ENCODE measurements at places on chromosomes 16 and 17. TPM values are rescaled to one million over a fixed set of nuclear protein-coding genes. Genes with fewer than 3 reads are reported as not detected.

MEIOC gene
- 0.47 TPM for total RNA-seq

ZG16 gene
- total RNA-seq: not detected

ANKFN1 gene
- 4.4 TPM for total RNA-seq

TPSG1 gene
- total RNA-seq: not detected

HID1 gene
- total RNA-seq: 13.7 TPM

CPD gene
- total RNA-seq: 60.4 TPM

SARM1 gene
- total RNA-seq: 17.8 TPM

C17orf107 gene
- total RNA-seq: 6.9 TPM

TBC1D3L gene
- 0.78 TPM for total RNA-seq

LRRC36 gene
- total RNA-seq: 1.4 TPM

HOXB2 gene
- total RNA-seq: 0.16 TPM

CCDC40 gene
- total RNA-seq: 5.0 TPM

KNOP1 gene
- total RNA-seq: 20.1 TPM

ANKS3 gene
- 19.8 TPM for total RNA-seq

JPH3 gene
- 56.0 TPM for total RNA-seq

NME4 gene
- 15.4 TPM for total RNA-seq

GGNBP2 gene
- total RNA-seq: 60.7 TPM

CLEC19A gene
- not detected for total RNA-seq

SYCE1L gene
- total RNA-seq: not detected

AOC3 gene
- total RNA-seq: 0.16 TPM

ADORA2B gene
- total RNA-seq: 3.6 TPM

KRT222 gene
- total RNA-seq: 3.6 TPM

CD300H gene
- not detected for total RNA-seq

CLEC18B gene
- 1.1 TPM for total RNA-seq

TP53TG3 gene
- not detected for total RNA-seq

RASD1 gene
- total RNA-seq: 9.2 TPM

SPATA33 gene
- 4.8 TPM for total RNA-seq

TBC1D3H gene
- total RNA-seq: not detected

VAT1L gene
- 13.4 TPM for total RNA-seq

SLC4A1 gene
- total RNA-seq: 5.8 TPM

CIBAR2 gene
- total RNA-seq: not detected

HOXB4 gene
- total RNA-seq: not detected

TLCD3B gene
- 12.5 TPM for total RNA-seq

CCL8 gene
- total RNA-seq: 0.16 TPM

KRTAP4-3 gene
- not detected for total RNA-seq

PLD2 gene
- 6.1 TPM for total RNA-seq

GPRC5C gene
- total RNA-seq: 10.0 TPM

PLA2G10 gene
- not detected for total RNA-seq

Measured in occipital lobe (tissue), 3 donors.